NCI-H2029 treated with DMSO at 0.1 percent for 48 hours (cell line): ENCODE measurements at places on chromosomes 5 and 9.

DNA sequence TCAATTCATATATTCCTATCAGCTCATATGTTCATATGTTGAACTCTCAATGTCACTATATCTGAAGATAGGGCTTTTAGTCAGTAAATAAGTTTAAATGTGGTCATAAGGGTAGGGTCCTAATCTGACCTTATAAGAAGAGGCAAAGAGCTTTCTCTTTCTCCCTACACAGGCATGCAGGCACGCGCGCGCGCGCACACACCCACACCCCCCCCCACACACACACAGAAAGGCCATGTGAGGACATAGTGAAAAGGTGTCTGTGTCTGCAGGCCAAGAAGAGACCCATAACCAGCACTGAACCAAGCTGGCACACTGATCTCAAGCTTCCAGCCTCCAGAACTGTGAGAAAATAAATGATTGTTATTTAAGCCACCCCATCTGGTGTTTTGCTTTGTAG, 76.0 kb downstream of the PDE4D start:
- DNase-seq = no peak

DNA sequence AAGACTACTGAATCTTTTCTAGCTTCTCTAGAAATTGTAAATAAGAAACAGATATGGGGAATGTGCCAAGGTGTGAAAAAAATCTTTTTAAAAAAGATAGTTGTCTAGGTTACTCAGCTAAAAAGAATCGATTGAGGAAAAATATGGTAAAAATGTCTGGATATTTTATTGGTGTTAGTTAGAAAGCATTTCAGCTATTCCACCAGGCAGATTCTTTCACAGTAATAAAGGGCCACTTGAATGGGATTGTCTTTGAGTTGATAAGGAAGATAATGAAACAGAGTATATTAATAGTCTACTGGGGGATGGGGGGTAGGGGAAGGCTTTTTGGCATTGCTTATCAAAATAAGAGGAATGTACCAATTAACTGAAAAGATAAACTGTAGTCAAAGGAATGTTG, 51.9 kb downstream of the SLIT3 start:
- no peak for DNase-seq

DNA sequence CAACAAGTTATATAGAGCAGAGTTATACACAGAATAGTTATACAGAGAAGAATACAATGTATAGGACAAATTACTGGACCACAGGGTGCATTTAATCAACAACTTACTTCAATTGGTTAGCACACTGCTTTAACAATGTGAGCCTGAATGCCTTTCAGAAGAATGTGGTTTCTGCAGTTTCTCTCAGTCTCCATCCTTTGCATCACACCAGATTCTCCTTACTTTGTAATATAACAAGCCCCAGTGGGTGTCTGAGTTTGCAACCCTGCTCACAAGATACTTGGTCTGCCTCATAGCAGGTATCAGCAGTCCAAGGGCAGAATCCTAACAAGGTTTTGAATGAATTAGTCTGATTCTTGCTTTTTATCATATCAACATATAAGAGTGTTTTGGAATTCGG, 114.6 kb downstream of the GABRB2 start:
- no peak for DNase-seq

- peak; percentile 28 for DNase-seq
These were observed 214.6 kb upstream of the TLE4 start for GRCh38 chr9:79357194-79357593.

GRCh38 chr9:88663771-88664419, 128.9 kb downstream of the NXNL2 start:
- no peak for DNase-seq

DNA sequence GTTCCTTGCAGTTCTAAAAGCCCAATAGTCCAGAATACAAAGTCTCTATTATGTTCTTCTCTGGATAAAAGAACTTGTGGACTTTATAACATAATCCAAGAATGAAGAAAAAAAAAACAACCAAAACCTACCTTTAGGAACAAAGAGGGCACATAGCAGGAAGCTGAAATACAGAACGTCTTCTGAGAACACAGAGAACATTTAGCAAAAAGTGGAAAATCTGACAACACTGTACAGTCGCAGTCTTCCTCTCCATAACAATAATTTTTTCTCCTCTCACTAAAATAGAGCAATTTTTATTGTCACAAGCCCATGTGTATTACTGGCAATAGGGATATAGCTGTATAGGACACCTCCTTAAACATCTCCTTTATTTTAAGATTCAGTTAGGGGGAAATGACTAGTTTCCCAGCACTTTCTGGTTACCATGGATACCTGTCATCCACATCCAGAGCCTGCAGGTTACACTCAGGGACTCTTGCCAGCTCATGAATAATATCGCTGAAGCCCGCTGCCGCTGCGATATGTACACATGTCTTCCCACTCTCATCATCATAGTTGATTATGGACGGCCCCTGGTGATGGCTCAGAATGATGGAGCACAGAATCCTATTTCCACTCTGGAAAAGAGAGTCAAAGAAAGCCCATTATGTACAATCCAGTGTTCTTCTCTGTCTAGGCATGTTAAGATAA, 106.5 kb downstream of the ANKRD55 start:
- no peak for DNase-seq

DNA sequence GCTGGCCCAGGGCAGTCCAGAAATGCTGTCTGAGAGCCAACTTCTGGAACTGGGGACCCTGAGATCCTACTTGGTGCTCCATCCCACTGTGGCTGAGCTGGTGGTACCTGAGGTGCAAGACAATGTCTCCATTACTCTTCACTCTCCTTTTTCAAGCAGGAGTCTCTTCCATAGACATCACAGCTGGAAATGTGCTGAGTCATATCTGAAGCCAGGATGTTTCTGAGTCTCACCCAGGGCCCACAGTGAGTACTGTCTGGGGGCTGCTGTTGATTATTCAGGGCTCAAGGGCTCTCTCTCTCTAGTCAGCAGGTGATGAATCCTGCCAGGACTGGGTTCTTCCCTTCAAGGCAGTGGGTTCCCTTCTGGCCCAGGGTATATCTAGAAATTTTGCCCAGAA, 145.2 kb upstream of the TAS2R1 start:
- no peak for DNase-seq

DNA sequence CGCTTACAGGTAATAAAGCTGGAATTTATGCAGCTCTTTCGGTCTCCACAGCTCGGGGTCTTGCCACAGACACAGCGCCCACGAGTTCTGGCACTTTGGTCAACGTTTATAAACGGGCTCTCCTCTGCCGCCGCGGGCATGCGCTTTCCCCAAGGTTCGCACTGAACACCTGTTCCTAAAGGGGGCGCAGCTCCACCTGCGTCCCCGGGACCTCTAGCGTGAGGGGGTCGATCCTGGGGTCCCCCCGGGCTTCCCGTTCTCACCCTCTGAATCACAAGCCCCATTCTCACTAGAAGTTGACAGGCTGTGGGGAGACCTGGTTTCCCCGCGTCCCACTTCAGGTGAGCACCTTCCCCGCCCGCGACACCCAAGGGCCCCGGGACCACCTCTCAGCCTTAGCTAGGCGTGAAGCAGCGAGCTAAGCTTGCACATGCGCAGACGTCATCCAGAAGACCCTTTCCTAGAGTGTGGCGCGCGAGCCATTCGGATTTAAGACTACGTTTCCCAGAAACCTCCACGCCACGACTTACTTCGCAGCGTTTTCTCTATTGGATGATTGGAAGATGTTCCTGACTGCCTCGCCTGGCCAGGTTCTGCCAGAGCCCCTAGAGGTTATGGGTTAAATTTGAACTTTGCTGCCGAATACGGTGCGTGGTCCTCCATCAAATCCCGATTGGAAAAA, 21.3 kb upstream of the ZNF782 start:
- peak; percentile 88 for DNase-seq

DNA sequence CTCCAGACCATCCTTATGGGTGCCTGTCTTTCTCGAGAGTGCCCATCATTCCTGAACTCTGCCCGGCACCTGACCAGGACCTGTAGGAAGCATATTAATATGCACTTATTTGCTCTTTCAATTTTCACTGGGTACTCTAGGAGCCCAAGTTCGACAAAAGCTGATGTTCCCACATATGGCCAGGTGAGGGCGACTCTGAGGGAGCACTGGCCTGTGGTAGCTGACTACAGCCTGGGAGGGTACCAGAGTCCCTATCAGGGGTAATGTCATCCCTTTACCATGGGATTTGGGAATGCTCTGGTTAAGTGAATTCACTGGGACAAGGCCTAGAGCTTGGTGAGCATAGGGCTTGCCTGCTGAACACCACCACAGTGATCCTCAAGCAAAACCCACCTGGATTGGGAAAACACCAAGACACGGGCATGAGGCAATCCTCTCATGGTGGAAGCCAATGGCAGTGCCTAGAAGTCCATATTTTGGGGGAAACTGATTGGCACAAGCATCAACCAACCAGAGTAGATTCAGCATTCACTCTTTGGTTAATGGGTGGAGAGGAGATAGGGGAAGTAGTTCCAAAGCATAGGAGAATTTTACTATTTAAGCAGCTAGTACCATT, 112.2 kb downstream of the MTX3 start:
- no peak for DNase-seq

DNA sequence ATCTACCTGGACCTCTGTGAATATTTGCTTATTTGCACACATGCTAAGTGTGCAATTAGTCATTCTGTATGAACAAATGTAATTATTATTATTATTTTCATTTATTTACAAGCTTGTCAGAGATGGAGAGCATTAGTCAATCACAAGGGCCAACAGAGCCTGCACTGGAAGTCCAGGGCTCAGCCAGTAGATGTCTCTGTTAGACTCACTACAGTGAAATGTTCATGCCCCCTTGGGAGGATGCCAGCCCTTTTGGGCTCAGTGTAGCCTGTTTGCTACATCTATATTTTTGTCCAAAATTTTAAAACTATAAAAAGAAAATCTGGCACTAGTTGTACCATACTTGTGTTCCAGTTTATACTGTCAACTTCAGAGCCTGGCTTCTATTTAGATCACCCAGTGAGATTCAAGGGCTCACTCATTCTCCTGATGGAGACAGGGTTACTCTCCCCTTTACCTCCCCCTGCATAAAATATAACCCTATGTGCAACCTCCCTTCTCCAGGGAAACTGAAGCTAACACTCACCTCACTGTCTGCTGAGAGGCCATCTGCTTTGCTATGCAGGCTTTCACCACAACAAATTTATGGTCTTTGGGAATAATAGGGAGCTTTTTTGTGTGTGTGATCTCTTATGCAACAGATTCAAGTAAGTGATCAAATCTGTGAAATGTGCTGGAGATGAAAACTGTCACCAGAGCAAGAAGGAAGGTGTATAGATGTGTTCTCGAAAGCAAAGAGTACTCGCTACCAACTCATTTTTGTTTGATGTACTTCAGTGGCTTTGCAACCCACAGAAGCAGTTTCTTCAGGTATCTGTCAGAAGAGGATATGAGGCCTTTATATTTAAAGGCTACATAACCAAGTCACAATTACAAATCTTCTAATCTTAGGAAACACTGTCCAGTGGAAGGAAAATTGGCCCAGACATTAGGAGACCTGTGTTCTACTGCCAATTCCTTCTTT, 99.9 kb upstream of the TLE4 start:
- DNase-seq = no peak

- no peak for DNase-seq
These were observed 251.7 kb upstream of the ACTBL2 start for GRCh38 chr5:57734296-57734695.

GRCh38 chr5:151523335-151523734, 67.8 kb downstream of the FAT2 start:
- peak; percentile 58 for DNase-seq

DNA sequence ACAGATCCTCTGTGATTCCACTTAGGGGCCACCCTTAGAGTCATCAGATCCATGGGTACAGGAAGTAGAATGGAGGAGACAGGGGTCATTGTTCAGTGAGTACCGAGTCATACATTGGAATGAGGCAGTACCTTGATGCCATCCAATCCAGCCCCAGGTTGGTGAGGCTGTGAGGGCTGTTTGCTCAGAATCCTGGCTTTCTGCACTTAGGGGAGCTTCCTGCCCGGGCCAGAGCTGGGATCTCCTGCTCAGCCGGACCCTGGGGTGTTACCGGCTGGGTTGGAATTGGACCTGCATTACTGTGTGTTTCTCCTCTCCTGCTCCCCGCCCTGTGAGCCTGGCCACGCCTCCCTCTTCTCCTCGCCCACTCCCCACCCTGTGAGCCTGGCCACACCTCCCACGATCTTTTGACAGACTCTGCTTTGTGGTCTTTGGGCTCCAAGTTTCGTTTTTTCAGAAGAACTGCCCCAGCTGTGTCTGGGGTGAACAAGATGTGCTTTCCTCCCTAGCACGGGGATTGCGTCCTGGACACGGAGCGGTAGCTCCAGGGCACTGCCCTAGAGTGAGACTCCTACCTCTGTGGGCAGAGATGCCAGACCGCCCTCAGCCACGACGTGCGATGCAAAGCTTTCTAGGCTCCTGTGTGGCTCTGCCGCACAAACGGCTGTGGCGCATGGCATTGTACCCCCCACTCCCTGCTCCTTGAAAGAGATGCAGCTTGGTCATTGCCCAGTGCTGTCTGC, 15.4 kb downstream of the TRAF2 start:
- no peak for DNase-seq

GRCh38 chr9:13555516-13555915, 276.0 kb upstream of the MPDZ start:
- no peak for DNase-seq

GRCh38 chr9:24881361-24881760, 335.7 kb upstream of the IZUMO3 start:
- no peak for DNase-seq

DNA sequence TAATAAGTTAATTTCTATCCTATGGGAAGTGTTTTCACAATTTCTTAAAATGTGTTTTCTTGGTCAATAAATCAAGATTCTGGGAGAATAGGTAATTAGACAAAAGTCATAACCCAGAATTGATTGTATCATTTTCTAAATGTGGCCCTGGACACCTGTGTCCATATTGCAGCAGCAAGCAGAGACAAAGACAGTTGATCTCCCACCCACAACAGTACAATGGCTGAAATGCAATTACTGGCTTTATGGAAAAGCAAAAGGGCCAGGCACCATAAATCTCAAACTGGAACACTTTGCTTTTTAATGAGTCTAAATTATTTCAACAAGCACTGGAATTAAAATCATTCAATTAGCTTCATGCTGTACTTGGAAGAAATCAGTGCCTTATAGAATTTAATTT, 157.2 kb downstream of the ESM1 start:
- DNase-seq = no peak

GRCh38 chr5:15092801-15093200, 221.2 kb upstream of the ANKH start:
- no peak for DNase-seq

DNA sequence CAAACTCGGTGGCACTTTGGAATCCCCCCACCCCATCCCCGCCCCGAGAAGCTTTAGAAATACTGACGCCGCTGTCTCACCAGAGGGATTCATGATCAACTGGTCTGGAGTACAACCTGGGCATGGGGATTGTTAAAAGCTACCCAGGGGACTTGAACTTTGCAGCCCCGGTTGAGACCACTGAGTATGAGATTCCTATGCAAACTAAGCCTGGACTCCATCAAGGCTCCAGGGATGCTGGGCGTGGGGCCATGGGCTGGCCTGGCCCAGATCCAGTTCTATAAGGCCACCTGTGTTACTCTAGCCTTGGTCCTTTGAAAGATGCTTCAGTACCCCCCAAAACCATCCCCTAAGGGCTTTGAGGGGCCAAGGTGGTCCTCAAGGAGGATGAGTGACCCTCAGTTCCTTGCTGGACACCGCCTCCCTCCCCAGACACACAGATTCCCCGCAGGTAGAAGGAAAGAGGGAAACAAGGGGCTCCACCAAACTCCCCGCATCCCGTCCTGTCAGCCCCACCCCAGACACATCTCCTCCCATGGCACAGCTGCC, 68.5 kb downstream of the MRPL36 start:
- DNase-seq = no peak

GRCh38 chr5:81435023-81435422, 41.1 kb upstream of the ACOT12 start:
- no peak for DNase-seq

- no peak for DNase-seq
These were observed 19.9 kb upstream of the S1PR3 start for GRCh38 chr9:88971131-88971960.

- DNase-seq = no peak
These were observed 25.0 kb downstream of the SLC25A25 start for GRCh38 chr9:128093011-128093410.
